ENCODE measurements at places on chromosomes 4 and X. TPM values are rescaled to one million over a fixed set of nuclear protein-coding genes. Genes with fewer than 3 reads are reported as not detected.

Gene FRG2
- 0.18 TPM for total RNA-seq

Gene CHRDL1
- 7.3 TPM for total RNA-seq

DNA sequence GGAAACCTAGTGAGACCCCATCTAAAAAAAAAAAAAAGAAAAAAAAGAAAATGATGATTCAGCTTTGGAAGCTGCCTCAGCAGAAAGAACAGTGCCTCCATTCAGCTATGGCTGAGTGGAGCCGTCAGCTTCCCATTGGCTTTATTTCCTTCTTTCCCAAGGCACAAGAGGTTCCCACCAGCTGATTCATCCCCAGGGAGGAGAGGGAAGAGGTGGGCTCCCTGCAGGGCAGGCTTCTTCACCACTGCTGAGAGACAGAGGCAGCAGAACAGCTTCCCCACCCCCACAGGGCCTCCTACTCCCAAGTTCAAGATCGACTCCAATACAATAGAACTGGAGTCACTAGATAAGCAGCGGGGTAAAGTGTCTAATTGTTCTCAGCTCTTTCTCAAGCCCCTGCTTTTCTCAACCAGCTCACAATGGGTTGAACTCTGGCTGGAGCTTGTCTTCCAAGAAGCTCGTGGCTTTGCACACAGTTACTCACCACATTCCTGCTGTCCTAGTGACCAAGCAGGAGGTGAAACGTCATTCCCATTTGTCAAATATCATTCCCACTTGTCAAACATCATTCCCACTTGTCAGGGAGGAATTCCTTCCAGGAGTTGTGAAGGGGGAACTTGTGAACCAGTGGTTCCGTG, 47.8 kb downstream of the FHDC1 start:
- no peak for DNase-seq

GRCh38 chr4:102778720-102779119, 18.0 kb upstream of the MANBA start:
- no peak for DNase-seq

Gene HSPA4L
- total RNA-seq = 1.2 TPM

DNA sequence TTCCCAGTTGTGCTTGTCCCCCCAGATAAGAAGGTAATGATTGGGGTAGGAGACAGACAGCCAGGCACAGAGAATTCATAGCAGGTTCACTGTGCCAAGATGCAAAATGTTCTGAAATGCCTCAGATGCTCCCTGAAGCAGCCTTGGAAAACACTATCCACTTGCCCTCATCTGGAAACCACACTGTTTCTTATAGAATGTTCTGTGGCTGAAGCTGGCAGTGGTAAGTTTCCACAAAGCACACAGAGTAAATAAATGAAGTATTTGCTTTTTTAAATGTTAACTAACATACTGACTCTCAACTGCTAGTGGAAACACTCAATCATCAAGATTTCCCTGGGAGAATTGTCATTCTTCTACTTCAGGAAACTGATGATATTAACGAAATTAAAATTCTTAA, 311.4 kb downstream of the PRDM5 start:
- DNase-seq = no peak
